ENCODE measurements at places on chromosomes 13 and 19.

GRCh38 chr19:34363094-34363493 lies 1.9 kb upstream of the GPI start:
- no peak for DNase-seq

- no peak for DNase-seq
Observed at GRCh38 chr13:65540175-65540574, 1690.0 kb downstream of the PCDH9 start.

- DNase-seq: no peak
Observed at GRCh38 chr19:55474269-55475265, 1.9 kb upstream of the ZNF628 start.

DNA sequence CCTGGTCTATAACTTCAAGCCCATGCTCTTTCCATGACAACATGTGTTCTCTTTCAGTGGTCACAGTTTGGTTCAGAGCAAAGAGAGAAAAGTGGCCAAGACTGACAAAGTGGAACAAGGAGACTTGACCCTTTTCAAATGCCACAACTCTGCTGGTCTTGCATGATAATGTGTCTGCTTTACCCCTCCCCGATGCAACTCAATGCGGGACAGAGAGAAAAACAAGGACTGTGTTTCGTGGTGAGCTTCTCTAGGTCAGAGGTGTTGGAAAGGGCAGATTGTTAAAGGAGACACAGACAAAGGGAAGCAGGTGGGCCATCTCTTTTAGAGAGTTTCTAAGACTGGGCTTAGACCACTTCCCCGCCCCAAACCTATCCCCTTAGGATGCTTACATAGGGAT lies 61.6 kb upstream of the SERTM1 start:
- no peak for DNase-seq

DNA sequence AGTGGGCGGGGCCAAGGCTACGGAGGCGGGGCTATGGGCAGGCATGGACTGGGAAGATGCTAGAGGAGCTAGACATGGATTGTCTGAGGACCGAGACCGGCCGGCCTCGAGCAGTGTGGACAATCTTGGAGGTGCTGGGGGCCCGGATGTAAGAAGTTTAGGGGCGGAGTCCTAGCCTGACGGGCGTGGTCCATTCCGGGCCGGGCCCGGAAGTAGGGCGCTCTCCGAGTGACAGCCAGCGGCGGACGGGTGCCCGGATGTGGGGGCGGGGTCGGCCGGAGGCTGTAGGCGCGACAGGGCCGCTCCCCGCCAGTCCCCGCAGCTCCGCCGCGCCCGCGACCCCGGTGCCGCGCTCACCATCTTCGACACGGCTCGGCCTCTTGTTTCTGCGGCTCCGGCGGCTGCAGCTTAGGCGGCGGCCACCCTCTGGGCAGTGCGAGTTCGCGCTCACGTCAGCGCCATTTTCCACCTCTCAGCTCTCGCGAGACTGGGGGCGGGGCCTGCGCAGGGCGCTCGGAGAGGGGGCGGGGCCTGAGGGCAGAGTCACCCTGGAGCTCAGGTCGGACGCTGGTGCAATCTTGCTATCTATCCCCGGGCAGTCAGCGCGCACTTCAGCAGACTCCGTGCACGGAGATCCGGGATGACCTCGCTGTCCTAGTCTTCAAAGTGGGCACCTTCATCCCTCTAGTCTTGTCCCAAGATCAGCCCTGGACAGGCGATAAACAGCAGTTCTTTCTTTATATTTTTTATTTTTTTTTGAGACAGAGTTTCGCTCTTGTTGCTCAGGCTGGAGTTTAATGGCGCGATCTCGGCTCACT lies at the start of gene ZNF414:
ZNF414 (minus strand) TSS at position 481 of the 818 bp plus-strand sequence; CDS start at position 360, 121 bp downstream.
- peak; percentile 95 for DNase-seq

- no peak for DNase-seq
Observed at GRCh38 chr19:18484992-18485391, 36.9 kb downstream of the ELL start.
